ENCODE measurements at places on chromosomes 11 and 22. TPM values are rescaled to one million over a fixed set of nuclear protein-coding genes. Genes with fewer than 3 reads are reported as not detected.

MISFA gene
- 2.8 TPM for total RNA-seq

PANX3 gene
- total RNA-seq, result not detected

YAP1 gene
- 124 TPM for total RNA-seq

TMEM86A gene
- 2.3 TPM for total RNA-seq

UBQLN3 gene
- not detected for total RNA-seq

HBB gene
- total RNA-seq, result not detected

HEPHL1 gene
- 0.07 TPM for total RNA-seq

LMO2 gene
- total RNA-seq, result 0.48 TPM

RPS6KB2 gene
- total RNA-seq, result 46.6 TPM

FGF19 gene
- 7.4 TPM for total RNA-seq

SCGB1D2 gene
- not detected for total RNA-seq

SLC43A1 gene
- total RNA-seq, result 16.3 TPM

SNX32 gene
- total RNA-seq, result 1.2 TPM

DMC1 gene
- total RNA-seq, result 6.8 TPM

TMEM41B gene
- 48.5 TPM for total RNA-seq

CTSW gene
- total RNA-seq, result not detected

MTCH2 gene
- 176 TPM for total RNA-seq

CCDC87 gene
- 0.88 TPM for total RNA-seq
